Stimulated activated CD4-positive, alpha-beta T cell treated with anti-CD3 and anti-CD28 coated beads, Interleukin-1b, Interleukin-23, amount 100 ng/mL, for 24 hours (primary cell): ENCODE measurements at places on chromosomes 13 and 19.

GRCh38 chr19:43634872-43635560 lies 4.6 kb downstream of the CADM4 start:
- no peak for DNase-seq

DNA sequence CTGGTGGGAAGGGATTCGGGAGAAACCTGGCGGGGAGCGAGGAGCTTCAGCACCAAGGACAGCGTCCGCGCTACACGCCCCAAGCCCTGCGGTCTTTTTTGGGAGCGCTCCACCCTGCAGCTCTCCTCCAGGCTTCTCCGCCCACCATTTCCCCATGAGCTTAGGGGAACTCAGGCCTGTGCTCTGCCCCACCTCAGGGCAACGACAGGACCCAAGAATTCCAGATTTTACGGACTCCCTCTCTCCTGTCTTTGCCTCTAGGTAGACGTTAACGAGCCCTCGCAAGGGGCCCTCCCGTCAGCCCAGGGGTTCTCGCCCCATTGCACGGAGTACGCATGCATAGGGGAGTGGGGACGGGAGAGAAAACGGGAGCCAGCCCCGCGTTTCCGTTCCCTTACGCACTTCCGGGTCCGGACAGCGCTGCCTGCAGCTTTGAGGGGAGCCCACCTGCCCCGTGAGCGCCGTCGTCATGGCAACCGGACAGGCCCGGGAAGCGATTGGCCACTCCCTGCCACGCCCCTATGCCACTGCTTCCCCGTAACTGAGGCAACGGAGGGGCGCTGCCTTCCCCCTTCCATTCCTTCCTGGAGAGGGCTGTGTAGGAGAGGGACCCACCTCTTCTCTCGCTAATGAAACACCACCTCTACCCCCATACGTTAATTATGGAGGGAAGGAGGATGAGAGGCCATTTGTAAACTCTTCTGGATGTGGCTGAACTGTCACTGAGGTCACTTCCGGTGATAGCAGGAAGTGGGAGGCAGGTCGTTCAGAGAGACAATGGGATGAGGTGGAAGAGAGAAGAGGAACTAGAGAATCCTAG lies 20.8 kb downstream of the NOVA2 start:
- peak; percentile 36 for DNase-seq

DNA sequence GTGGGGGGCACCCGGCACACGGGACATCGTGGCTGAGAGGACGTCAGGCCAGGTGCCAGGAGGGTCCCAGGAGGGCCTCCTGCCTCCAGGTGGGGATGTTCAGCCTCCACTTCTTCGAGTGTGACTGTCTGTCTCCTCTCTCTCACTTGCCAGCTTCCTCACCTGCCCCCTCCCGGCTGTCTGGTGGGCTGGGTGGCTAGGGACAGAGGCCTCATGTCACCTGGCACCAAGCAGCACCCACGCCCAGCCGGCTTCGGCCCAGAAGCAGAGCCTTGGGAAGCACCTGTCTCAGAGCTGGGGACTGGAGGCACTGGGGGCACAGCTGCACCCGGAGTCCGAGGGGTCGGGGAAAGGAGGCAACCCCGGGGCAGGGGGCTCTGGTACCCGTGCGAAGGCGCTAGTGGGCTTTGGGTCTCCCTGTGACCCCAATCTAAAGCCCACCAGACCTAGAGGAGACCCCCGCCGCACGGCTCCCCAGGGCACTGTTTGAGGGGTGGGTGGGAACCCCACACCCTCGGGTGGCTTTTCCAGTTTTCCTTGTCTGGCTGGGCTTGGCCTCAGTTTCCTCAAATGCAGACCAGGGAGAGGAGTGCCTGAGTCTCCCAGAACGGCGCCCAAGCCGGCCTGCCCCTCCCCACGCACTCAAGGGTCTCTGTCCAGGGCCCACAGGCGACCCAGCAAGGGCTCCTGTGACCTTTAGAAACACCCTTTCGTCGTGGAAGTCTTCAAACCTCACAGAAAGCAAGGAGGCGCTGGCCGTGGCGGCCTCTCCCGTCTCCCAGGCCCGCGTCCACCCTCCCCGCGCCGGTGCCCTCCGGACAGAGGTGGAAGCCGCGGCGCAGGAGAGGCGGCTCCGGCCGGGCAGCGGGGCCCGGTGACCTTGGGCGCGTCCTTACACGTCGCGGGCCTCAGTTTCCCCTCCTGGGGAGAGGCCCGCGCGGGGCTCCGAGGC lies 664 bp upstream of the HCN2 start:
- DNase-seq = no peak

- DNase-seq = no peak
These were observed 299.1 kb upstream of the TSHZ3 start for GRCh38 chr19:31648347-31648746.

DNA sequence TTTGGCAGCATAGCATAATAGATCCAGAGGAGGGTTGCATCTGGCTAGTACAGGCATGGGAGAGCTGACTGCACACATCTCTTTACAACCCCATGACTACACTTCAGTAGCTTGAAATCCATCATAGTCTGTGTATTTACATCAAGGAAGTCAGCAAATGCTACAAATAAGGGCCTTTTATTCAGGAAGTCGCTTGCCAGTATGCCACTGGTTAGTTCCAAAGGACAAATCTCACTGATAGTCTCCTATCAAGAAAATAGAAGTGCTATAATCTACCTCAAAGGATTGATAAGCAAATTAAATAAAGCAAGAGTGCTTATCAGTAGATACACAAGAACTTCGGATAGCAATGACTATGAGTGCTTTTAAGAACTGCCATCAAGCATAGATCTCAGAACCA lies 112.7 kb downstream of the KLF12 start:
- DNase-seq = no peak

DNA sequence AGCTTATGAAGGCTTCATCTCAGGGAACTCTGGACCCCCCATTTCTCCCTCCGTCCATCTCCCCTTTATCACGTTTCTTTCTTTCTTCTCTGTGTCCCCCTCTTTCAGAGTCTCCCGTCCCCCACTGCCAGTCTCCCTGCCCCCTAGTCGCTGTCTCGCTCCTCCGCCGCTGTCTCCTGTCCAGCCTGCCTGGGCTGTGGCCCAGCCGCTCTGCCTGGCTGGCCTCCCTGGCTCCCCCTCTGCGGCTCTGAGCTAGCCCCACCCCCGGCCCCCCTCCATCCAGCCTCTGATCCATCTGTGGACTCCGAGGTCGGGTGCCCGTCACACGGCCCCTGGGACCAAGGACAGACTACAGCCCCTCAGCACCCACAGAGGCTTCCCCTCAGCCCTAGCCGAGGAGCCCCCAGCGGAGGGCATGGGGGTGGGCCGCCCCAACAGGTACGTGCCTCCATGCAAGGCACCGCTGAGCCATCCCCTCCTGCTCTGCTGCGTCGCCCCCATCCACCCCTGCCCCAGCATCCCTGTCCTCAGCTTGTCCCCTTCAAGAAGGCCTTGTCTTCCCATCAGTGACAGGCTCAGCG lies 1.1 kb upstream of the KCNJ14 start:
- no peak for DNase-seq

- DNase-seq = no peak
These were observed 60.2 kb upstream of the UQCRFS1 start for GRCh38 chr19:29273000-29273640.

GRCh38 chr13:51222037-51222685 lies at the start of gene FAM124A:
TSS of gene FAM124A (plus strand) at chr13:51222398. CDS start at chr13:51222502, 104 bp downstream.
- peak; percentile 24 for DNase-seq

DNA sequence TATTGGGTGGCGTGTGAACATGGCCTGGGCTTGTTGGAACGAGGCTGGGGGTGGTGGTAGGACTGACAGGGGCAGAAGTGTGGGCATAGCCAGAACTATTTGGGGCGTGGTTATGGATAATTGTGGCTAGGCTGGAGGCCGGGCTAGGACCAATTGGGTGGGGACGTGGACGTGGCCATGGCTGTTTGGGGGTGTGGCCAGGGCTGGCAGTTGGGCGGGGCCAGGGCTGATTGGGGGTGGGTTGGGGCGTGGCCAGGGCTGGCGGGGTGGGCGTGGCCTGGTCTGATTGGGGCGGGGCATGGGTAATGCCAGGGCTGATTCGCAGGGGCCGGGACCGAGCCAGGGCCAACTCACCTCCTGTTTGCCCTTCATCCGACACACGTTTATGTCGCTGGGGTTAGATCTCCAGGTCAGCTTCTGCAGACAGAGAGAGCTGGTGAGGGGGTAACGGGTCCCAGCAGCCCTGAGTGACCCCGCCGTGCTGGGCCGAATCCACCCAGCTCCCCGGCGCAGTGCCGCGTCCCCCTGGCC lies 2.8 kb downstream of the SEMA6B start:
- no peak for DNase-seq

DNA sequence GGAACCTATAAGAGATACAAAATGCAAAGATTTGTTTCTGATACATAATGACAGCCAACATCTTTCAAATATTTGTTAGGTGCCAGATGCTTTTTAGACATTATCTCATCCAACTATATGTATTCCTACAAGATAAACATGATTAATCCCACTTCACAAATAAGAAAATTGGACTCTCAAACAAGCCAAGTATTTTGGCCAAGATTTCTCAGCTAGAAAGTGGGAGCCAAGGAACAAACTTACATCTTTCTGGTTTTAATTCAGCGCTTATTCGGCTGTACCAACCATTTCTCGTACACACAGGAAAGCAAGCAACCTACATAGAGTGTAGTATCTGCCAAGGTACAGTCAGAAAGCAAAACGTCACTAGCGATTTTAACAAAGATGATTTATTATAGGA lies 85.7 kb upstream of the SERP2 start:
- no peak for DNase-seq

DNA sequence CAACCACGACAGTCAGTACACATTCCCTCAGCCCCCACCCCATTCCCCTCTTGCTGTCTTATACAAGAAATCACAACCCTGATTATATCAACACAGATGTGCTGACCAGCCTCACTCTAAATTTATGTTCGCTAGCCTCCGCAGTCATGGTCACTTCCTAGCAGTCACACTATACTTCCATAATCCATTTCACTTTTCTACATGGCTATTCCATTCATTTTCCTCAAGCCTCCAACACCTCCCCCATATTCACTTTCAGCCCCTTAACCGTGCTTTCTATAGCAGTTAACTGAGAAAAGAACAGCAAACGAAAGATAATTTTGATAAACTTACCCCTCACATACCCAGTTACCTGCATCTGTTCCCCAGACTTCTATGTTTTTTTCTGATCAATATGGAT lies 8.4 kb downstream of the LSM14A start:
- no peak for DNase-seq

GRCh38 chr13:73168226-73168952 lies 109.6 kb downstream of the KLF5 start:
- DNase-seq = no peak

DNA sequence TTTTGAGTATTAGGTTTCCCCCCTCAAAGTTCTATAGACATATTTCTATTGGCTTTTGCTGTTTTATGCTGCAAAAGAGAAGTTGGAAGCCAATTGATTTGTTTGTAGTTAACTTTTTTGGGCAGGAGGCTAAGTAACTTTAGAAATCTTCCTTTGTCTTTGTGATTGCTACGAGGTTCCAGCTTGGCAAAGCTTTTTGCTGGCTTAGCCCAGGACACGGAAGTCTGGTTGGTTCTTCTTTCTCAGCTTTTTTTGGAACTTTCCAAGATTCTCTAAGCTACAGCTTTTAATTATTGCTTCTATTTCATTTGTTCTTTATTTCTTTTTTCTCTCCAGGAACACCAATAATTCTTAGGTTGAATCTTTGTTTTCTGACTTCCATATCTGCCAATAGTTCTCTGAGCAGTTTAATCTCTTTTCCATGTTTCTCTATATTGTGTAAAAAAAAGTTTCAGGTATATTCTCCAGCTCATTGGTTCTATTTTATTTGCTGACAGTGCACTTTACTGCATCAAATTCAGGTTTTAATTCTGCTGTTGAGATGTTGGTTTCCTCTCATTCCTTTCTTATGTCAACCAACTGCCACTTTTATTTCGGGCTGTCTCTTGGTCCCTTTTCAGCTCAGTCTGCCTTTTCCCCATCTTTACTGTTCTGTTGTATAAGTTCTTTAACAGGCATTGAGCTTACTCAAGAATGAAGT lies 27.8 kb downstream of the MBNL2 start:
- no peak for DNase-seq

GRCh38 chr19:58304748-58305064 lies 471 bp upstream of the ERVK3-1 start:
- DNase-seq = no peak

GRCh38 chr13:52961256-52961910 lies 67.2 kb upstream of the OLFM4 start:
- DNase-seq = no peak

GRCh38 chr13:90510319-90510718 lies 837.2 kb upstream of the MIR17HG start:
- no peak for DNase-seq

GRCh38 chr13:96672016-96672415 lies 322.3 kb downstream of the OXGR1 start:
- DNase-seq = no peak

GRCh38 chr19:55339889-55340783 lies 460 bp downstream of the KMT5C start:
- no peak for DNase-seq
